ENCODE measurements at places on chromosomes 12 and 14.
A peak's percentile ranks its signal among the peaks of the same experiment; 100 is the strongest.

GRCh38 chr14:102184316-102185035 is 44.8 kb downstream of the WDR20 start:
- DNase-seq = no peak

DNA sequence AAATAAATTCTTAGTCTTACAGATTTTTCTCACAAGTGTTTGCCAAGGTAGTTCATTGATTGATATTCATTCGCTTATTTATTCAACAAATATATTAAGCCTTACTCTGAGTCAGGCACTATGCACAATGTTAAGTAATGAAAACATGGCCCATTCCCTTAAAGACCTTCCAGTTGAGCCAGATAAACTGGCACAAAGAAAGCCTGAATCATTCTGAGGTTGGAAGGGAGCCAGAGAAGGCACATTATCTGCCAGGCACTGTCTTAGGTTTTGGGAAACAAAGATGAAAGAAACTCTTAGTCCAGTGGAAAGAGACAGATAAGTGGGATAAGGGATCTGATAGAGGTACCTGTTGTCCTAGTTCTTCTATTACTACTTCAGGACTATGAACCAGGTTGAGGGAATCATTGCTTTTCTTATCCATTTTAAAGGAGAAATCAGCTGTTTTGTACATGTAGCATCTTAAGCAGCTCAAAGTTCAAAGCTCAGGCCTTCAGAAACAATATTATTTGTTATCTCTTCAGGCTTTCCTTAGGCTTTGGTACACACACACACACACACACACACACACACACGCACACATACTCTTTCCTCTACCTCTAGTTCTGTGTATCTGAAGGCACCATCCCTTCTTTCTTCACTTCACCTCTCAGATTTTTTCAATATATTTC is 27.0 kb downstream of the PDE6H start:
- DNase-seq = no peak

- DNase-seq = peak; percentile 63
These were observed 69.5 kb downstream of the ACSS3 start for GRCh38 chr12:81147292-81147919.

DNA sequence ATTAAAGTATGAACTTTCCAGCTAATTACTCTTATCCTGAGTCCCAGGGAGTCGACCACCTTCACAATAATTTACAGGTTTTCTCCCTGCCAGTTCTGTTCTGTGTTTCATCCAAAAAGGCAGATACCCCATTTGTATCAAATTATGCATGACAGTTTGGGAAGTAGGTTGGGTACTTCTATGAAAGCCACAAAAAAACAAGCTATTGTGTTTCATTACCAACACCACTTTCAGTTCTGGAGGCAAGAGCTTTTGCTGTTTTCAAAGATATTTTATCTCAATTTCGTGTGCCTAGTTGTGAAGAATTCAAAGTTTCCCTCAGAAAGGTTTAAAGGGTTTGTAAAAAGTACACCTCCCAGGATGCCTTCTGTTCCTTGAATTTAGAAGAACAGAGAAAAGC is 557.4 kb downstream of the FLRT2 start:
- peak; percentile 32 for DNase-seq

GRCh38 chr12:95126736-95127135 is 53.3 kb upstream of the NR2C1 start:
- no peak for DNase-seq

GRCh38 chr14:104800015-104800770 is 708 bp upstream of the ZBTB42 start:
- DNase-seq = peak; percentile 71

Measured in NCI-H345 (cell line).